NCI-H526 treated with DMSO at 0.1 percent for 48 hours (cell line): ENCODE measurements at places on chromosomes 2 and 18.

GRCh38 chr2:12930391-12930790 is 213.7 kb downstream of the TRIB2 start:
- DNase-seq: no peak

DNA sequence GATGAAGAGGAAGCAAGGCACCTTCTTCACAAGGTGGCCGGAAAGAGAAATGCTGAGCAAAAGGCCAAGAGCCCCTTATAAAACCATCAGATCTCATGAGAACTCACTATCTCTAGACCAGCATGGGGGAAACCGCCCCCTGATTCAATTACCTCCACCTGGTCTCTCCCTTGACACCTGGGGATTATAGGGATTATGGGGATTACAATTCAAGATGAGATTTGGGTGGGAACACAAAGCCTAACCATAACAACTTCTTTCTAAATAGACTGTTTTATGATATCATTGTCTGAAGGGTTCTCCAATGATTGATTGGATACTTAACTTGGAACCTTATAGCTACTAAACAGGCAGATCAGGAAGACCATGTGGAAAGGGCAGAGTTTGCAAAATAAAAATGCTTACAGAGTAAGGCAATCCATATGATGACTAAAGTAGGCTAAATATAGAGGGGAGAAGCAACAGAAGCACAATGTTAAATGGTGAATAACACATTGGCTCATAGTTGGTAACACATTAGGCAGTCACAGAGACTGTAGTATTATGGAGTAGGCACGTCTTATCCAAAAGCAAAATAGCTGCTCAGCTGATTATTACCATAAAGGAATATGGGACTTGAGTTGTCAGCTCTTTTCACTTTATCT is 179.0 kb downstream of the BARD1 start:
- no peak for DNase-seq

DNA sequence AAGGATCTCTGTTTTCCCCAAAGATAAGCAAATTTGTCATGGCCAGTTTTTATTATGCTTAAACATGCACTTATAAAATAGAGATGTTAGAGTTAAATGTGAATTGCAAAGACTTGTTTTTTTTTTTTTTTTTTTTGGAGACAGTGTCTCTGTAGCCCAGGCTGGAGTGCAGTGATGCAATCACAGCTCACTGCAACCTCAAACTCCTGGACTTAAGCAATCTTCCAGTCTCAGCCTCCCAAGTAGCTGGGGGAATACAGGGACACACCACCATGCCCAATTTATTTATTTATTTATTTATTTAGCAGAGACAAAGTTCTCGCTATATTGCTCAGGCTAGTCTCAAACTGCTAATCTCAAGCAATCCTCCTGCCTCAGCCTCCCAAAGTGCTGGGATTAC is 15.1 kb downstream of the PHOSPHO2 start:
- DNase-seq: no peak

DNA sequence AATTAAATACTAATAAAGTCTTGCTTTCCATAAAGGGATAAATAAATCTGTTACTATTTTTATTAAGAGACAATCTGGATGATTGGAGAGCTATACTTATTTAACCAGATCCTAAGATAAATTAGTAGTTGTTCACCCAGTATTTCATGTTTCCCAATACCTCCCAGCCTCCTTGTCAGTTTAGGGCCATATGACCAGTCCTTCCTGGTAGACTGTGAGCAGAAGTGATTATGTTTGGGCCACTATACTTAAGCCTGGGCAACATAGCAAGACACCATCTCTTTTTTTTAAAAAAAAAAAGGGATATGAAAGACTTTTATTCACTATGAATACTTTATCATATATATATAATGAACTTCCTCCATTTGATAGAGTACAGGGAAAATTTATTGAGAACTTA is 48.8 kb upstream of the PPM1B start:
- no peak for DNase-seq

DNA sequence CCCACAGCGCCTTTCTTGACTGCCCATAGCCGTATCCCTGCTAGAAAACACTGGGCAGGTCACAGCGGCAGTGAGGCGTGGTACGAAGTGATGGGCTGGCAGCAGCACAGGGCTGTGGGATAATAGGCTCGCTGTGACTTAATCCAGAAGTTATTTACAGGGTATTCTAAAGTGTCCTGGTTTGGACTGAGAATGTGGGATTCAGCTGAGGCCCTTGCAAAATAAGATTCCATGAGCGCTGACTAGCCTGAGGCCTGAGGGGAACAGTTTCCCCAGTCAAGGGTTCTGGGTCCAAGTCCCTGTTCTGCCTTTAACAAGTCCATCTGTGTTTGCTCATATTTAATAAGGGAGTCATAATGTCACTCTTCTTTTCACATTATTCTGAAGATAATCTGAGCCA is 34.6 kb downstream of the SETBP1 start:
- no peak for DNase-seq

DNA sequence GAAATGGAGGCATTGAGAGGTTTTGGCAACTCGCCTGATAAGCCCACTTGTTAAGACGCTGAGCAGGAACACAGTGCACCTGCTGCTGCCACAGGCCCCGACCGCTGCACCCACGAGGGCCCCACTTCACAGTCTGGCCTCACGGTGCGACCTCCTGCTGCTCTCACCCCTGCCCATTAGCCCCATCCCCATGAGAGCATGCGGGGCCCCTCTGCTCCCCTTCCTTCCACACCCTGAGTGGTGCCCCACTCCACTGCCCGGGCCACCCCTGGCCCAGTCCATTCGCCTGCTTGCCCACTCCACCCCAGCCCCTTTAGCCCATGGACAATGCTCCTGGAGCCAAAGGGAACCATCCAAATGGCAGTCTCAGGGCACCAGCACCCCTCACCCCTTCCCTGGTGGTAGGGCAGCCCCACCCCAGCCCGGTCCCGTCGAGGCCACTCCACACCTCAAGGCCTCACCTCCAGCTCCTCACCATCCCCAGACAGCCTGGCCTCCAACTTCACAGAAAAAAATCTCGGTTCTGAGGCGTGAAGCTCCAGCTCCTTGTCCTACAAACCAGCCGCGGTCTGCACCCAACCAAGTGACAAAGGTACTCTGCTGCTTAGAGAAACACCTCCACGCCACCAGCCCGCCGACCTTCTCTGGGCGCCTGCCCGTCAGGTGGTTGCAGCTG is 6.7 kb upstream of the GPR55 start:
- DNase-seq: no peak

GRCh38 chr2:12606472-12607000 is 110.2 kb upstream of the TRIB2 start:
- DNase-seq: no peak

- no peak for DNase-seq
These were observed 94.0 kb downstream of the AQP4 start for GRCh38 chr18:26771524-26771923.

DNA sequence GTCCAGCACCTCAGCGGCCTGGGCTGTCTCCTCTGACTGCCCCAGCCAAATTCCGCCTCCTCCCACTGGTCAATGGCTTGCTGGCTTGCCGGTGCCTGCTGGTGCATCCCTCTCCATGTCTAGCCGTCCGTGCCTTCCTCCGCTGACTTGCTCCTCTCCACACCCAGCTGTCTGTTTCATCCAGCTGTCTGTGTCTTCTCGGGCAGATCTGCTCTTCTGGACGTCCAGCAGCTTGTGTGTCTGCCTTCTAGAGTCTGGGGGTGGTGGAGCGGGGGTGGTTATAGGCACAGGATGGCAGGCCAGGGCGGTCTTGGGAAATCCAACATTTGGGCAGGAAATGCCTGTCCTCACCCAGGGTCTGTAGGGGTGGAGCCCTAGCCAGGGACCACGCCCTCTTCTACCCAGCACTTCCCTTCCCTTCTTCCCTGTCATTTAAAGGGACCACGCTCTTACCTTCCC is 369.2 kb downstream of the GALNT13 start:
- DNase-seq: no peak

DNA sequence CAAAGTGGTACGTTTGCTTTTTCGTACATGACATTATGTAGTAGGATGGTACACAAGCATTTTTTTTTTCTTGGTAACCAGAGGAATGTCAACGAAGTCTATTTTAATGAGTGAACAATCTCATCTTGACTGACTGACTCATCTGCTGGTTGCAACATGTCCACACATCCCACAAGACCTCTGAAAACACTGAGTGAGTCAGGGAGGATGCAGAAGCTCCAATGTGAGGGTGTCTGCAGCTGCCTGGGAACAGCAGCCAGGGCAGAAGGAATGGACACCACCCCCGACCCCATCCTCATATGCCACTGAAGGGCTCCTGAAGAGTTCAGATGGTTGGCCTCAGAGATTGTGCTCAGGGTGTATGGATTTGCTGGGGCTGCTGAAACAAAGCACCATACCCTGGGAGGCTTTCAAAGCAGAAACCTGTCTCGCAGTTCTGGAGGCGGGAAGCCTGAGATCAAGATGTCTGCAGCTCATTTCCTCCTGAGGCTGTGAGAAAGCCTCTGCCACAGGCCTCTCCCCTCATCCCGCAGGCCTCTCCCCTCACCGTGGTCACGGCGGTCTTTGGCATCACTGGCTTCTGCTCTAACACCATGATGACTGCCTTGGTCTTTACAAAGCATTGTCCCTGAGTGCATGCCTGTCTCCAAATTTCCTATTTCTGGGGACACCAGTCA is 124.6 kb downstream of the LRATD1 start:
- DNase-seq: no peak

- DNase-seq: no peak
These were observed 28.8 kb downstream of the TUBB6 start for GRCh38 chr18:12336887-12337286.

DNA sequence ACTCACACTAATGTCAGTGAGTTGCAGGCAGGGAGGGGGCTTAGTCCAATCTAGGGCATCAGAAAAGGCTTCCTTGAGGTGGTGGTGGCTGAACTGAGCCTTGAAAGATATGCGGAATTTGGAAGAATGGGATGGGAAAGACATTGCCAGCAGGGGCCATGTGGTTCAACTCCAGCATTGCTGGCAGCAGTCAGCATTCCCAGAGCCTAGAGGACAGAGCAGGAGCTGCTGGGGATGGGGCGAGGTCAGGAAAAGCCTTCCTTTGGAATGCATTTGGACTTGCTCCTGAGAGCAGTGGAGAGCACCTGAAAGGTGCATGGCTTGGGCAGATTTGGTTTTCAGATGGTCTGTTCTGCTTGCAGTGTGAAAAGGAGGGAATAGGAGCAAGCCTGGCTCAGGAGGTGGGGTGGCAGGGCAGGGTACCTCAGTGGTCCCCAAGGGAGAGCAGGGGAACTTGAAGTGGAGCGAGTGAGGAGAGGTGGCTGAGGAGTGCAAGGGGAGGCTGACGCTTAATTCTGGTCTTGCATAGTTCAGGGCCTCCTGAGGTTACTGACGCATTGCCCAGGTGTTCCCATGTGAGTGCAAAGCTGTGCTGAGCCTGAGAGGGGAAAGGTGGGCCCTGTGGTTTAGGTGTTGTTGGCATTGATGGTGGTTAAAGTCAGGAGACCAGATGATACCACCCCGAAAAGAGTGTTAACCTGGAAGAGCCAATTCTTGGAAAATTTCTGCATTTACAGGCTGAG is 112.1 kb upstream of the MGAT5 start:
- no peak for DNase-seq

GRCh38 chr18:56112013-56112749 is 524.2 kb upstream of the TCF4 start:
- no peak for DNase-seq

DNA sequence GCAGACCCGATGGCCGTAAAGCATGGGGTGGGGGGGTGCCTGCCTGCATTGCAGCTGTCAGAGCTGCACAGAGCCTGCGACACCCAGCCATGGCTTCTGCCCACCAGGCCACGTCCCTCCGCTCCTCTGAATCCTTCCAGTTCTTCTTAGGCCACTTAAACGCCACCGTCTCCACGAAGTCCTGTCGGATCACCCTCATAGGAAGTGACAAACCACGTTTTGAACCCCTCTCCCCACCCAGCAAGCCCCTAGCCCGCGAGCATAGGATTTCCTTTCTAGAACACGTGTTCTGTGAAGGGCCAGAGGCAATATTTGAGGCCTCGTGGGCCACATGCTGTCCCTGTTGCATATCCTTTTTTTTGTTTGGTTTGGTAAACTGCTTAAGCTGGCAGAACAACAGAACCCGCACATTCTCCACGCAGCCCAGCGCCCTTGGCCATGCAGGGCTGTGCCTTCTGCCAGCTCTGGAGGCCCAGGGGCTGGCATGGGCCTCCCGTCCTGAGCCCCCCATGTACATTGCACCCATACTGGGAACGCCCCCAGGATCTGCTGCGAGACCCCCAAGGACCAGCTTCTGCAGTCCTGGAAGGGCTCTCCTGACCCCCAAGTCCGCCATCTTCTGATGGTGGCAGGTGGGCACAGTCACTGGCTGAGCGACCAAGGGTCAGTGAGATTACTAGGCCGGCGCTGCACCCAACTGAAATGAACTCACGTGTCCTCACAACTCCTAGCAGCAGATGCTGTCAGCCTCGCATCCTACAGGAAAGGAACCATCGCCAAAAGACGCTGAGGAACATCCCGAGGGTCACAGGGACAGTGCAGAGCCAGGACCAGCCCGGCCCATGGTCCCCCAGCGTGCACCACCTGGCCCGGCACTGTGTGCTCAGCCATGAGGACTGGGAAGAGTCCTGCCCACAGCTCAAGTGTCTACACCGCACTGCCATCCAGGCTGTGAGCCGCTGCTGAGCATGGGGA is 35.1 kb downstream of the ADI1 start:
- DNase-seq: no peak

DNA sequence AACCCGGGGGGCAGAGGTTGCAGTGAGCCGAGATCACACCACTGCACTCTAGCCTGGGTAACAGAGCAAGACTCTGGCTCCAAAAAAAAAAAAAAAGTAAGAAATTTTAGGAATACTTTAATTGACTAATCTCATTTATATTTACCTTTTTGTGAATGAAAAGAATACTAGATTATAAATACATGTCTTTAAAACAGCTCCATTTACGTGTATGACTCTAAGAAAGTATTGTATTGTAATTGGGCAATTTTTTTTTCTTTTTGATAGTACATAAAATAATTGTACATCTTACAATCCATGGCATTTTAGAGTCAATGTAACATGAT is 8.0 kb downstream of the IL36A start:
- DNase-seq: no peak

DNA sequence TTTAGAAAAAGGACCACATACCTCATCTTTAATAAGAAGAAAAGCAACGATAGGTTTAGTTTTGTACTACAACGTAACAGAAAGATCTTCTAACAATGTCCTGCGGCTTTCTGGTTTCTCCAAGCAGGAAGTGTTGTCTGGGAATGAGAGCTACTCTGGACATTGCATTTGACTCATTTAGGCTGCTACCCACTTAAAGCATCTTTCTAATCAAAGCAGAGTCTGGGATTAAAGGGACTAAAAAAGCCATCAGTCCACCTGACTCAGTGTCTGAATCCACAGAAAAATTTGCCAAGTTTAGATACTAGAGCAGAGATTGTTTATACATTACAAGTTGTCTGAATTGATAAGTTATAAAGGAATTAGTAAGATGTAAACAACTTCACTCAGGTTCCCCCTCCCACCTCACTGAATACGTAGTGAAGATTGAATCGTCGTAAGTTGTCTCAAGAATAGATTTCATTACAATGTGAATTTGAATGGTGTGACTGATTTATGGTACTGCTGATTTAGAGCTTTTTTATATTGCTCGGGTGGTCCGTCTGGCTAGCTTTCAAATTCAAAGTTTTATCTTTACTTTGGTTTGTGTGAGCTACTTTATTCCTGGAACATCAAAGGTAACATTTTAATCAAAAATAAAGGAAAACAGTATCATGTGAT is 70.2 kb upstream of the SMIM21 start:
- no peak for DNase-seq

- DNase-seq: no peak
These were observed 114.0 kb downstream of the SP3 start for GRCh38 chr2:173851141-173851641.

GRCh38 chr18:49055754-49056172 is 105.0 kb upstream of the SMAD7 start:
- no peak for DNase-seq

- DNase-seq: no peak
These were observed 1.4 kb downstream of the CIB4 start for GRCh38 chr2:26639685-26640243.
